Thoracic aorta endothelial cell (primary cell): ENCODE measurements at places on chromosomes 3 and 15. TPM values are rescaled to one million over a fixed set of nuclear protein-coding genes. Genes with fewer than 3 reads are reported as not detected.

CEP19 gene
- 2.1 and 2.4 TPM in 2 replicates for total RNA-seq

CLDN16 gene
- not detected in 2 replicates for total RNA-seq

LIPH gene
- 0.07 and 0.40 TPM in 2 replicates for total RNA-seq

SSR3 gene
- total RNA-seq, result 475 and 518 TPM in 2 replicates
